ENCODE measurements at places on chromosomes 7 and 10.

GRCh38 chr7:48691788-48692187, 232.6 kb upstream of the CDC14C start:
- DNase-seq = no peak

GRCh38 chr7:15104411-15105092, 202.0 kb upstream of the DGKB start:
- no peak for DNase-seq

- DNase-seq = no peak
Observed at GRCh38 chr7:40493609-40494051, 358.8 kb downstream of the SUGCT start.

DNA sequence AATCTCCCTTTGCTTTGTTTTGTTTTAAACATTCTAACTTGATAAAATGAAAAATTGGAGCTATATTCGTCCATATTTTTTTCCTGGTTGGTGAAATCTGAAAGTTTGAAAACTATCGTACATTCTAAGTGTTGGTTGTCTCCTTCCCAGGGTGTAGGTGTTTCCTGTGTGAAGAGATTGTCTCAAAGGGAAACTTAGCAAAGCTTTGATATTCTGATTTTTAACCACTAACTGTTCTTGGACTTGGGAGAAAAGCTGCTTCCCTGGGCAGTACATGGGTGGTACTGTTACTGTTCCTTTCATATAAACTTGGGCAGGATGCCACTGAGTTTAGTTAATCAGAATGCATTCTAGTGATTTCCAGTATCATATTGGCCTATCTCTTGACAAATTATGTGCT, 253.5 kb upstream of the LRGUK start:
- DNase-seq = no peak

DNA sequence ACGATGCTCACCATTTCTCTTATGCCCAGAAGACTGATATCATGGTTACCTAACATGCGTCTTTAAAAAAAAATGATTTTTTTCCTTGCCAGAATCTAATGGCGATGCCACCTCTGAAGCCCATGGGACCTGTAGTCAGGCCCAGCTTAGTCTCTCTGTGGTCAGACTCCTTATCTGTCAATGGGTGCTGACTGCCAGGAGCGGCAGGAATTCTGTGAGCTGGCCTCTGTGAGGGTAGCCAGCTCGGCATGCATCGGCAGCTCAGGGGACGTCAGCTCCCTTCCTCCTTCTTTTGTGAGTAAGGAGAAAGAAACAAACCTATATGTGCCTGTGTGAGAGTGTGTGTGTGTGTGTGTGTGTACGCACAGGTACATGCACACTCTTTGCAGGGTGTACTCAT, 49.9 kb upstream of the ZRANB1 start:
- DNase-seq = no peak

DNA sequence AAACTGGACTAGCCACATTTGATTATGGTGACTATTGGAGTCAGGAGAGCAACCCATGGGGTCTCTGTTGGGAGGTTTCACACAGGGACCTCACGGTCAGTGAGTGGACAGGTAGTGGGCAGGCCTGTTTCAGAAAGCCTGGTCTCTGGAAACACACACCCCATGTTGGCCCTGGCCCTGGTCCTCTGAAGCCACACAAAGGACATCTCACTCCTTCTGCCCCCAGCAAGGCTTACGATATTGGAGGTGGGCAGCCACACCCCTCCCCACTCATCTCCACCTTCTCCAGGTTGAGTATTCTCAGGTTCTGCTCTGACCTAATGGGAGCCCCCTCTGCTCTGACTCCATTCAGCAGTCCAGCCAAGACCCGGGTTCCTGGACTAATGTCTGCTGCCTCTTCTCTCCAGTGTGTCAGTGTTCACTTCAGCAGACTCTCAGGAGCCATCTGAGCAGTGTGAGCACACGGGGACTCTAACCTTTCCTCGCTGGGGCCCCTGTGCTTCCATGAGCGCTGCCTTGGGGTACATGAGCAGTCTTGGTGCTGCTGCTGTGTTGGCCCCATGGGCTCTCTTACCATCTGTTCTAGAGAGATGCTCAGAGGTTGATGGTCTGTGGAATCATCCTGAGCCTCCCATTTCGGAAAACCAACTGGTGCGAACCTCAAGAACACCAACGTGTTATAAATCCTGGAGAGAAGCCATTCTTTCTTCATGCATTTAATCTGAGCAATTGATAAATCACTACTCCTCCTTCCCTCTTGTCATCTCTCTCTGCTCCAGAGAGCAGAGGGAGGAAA, 748.6 kb downstream of the GRID1 start:
- no peak for DNase-seq

GRCh38 chr7:75725306-75725705, 13.4 kb downstream of the HIP1 start:
- no peak for DNase-seq

DNA sequence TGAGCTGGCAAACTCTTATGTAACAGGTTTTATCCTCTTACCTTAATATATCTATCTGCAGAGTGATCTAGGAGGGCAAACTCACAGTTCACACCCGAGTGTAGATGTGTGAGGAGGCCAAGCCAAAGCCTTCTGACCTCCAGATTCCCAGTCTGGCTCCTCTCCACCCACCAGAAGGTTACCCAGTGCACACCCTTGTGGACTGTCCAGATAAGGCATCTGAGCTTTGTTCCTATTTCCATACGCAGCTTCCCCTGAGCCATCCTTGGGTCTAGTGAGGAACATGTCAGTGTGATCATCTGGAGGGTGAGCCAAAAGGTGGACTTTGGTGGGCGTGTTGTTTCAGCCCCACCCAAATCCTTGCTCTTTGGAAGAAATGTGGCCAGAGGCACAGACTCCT, 203.0 kb upstream of the MEOX2 start:
- peak; percentile 35 for DNase-seq

DNA sequence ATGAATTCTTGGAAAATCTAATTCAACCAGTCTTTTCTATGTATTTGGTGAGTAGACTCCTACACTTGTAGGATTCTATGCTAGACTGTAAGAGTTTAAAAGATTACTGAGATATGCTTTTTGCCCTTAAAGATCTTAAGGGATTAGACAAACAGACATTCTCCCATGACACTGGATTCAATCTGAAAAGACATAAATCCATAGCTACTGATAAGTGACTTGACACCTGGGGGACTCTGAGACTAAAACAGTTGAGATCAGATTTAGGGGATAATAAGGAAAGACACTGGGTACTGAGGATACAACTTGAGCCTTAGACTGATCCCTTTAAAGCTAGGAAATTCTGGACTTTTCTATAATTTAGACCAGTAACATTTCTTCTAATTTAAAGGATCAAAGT, 1233.4 kb downstream of the XPNPEP1 start:
- DNase-seq = no peak

GRCh38 chr10:79944428-79945395, 4.2 kb downstream of the SFTPD start:
- DNase-seq = no peak

GRCh38 chr7:87899255-87899654, 23.0 kb downstream of the DBF4 start:
- no peak for DNase-seq

DNA sequence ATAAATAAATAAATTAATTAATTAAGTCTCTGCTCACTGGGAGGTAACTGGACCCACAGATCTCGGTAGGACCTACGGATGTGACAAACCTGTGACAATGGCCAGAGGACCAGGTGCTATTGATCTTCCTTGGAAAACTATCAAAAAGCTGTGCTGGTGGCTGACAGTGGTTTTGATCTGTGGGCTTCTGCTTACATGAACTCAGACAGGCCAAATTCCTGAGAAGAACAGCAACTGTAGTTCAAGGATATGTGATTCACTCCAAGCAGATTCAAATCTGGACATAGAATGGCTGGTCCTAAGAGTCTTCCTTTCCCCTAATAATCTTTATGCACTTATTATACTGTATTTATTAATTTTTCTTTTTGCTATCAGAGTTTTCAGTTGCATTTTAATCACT, 80.0 kb downstream of the ATXN7L1 start:
- no peak for DNase-seq

DNA sequence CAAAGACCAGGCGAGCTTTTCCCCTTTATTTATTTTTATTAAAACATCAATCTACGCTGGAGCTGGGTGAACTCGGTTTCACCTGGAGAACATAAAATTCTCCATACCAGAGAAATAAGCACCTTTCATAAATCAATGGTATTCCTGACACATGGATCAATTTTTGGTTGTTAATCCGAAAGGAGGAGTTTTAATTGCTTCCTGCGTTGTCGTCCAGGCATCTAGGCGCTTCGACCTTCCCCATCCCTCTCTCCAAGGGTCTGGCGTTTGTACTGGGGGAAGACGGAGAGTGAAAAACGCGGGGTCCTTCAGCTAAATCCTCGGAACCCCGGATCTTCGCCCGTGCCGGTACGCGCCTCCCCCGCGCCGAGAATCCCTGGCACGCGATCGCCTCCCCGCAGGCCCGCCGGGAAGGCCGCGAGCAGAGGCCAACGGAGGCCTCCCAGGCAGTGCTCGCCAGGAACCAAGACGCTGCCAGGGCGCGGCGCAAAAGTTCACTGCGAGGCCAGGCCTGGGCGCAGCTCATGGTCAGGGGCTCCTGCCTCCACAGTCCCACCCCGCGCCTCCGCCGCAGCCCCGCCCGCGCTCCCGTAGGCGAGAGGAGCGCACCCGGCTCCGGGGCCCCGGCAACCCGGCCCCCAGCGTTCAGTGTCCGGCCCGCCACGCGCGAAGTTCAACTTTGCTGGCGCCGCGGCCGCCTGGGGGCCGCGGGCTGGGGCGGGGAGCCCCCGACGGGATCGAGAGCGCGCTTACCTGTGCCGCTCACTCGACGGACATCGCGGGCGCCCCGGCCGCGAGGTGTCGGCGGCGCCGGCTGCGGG, 8.3 kb upstream of the EBF3 start:
- DNase-seq = no peak

DNA sequence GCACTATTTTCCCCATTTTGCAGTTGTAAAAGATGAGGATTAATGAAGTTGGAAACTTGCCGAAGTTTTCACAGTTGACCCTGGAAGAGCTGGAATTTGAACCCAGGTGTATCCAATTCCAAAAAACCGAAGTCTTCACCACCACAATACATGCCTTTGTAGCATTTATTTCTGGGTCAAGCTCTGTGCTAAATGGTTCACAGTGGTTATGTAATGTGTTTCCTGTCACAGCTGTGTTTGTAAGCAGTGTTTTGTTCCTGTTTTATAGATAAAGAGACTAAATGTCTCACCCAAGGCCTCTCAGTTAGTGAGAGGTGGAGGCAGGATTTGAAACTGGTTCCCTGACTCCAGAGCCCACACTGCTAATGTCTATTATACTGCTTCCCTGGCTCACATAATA, 17.6 kb downstream of the SFTPA2 start:
- DNase-seq = no peak

GRCh38 chr7:40310258-40310657, 175.5 kb downstream of the SUGCT start:
- no peak for DNase-seq

DNA sequence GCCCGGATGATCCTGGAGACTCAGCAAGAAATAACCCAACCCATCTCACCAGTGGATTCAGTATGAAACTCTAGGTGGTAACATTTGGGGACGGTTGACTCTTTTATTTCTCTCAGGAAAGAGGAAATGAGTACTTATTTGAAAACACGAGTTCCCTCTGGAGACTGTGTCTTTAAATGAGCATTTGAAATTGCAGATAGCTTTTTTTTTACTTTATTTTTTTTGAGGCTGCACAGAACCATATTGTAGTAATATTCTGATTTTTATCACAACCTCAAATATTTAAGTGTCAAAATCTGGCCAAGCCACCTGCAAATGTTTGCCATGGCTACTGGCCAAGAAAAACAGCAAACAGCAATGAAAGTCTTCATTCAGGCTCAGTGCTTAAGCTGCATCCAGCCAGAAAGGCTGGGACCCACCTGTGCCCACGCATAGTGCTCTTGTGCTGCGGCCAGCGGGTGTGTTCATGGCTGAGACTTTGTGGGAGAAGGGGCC, 160.8 kb downstream of the CREB5 start:
- peak; percentile 97 for DNase-seq

DNA sequence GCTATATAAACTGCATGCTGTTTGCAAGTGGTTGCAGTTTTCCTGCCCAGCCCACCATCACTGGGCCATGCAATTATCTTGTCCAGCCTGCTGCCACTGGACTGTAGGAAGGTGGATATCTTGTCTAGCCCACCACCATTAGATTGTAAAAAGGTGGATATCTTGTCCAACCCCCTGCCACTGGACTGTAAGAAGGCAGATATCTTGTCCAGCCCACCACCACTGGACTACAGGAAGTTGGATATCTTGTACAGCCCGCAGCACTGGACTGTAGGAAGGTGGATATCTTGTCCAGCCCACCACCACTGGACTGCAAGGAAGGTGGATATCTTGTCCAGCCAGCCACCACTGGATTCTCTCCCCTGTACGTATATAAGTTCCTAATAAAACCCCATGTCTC, 69.8 kb downstream of the SKAP2 start:
- DNase-seq = no peak

DNA sequence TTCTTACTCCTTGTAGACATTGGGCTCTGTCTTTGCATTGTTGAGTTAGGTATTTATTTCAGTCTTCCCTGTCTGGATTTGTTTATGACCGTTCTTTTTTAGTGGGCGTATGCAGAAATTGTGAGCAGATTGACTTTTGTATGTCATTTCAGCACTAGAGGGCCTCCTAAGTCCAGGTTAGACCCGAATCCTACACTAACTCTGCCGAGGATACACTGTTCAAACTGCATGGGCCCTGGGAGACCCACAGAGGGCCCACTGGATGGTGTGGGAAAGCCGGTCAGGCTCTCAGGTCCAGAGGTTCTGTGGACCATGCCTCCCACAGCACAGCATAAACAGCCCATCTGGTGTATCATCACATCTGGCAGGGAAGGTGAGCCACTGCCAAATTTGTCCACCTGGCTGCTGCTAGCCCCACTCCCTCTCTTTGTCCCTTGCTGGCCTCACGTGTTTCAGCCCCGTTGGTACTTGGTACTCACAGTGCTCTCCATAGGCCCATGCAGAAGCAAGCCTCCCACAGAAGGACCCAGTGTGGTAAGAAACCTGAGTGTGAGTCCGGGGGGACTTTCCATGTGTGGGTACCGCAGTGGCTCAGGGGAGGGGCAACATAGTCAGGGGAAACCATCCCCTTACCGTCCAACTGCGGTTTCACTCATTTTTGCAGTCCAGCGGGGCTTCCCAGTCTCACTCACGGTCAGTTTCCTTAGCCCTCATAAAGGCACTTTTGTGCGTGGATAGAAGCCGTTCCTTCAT, 112.8 kb downstream of the APBB1IP start:
- DNase-seq = no peak

DNA sequence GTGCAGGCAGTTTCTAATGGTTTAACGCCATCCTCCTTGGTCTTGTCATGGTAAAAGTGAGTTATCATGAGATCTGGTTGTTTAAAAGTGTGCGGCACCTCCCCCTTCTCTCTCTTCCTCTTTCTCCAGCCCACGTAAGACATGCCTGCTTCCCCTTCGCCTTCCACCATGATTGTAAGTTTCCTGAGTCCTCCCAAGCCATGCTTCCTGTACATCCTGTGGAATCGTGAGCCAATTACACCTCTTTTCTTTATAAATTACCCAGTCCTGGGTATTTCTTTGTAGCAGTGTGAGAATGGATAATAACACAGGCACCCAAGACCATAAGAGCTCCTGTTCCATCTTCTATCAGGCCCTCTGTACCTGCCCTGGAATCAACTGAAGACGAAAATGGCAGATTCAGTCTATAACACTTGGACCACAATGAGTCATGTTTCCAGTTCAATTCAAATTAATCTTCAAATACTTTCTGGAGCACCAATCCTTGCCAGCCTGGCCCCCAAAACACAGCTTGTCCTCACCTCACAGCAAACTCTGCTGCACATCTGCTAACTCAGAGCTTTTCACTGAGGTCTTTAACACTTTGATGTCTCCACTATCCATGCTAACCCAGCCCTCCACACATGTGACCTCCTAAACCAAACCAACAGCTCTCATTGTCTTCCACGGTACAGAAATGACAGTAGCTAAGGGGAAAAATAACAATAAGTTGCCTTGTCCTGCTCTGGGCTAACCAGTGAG, 73.2 kb downstream of the SFMBT2 start:
- DNase-seq = no peak
